ENCODE measurements at places on chromosomes 1 and 21.

- no peak for DNase-seq
Observed at GRCh38 chr1:100747771-100748170, 28.2 kb downstream of the VCAM1 start.

GRCh38 chr1:2234762-2235113 is 6.6 kb downstream of the SKI start:
- DNase-seq, result no peak

- no peak for DNase-seq
Observed at GRCh38 chr1:74523873-74524480, 11.6 kb upstream of the LRRC53 start.

GRCh38 chr1:246092136-246092535 is 414.9 kb downstream of the SMYD3 start:
- DNase-seq, result no peak

DNA sequence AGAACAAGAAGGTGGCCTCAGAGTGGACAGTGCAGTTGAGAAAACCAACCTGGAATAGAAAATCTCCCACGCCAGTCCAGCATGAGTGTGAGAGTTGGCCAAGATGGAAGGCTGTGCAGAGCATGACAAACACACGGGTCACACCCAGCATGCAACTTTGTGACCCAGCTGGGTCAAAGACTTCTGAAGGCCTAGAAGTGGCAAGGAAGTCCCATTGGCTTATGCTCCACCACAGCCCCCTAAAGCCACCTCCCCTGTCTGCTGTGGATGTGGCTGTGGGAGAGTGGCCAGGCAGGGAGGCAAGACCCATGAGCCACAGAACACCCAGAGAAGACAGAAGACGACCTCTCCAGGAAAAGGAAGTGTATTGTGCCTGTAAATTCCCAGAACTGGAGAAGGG is 13.6 kb downstream of the BATF3 start:
- no peak for DNase-seq

- DNase-seq, result no peak
Observed at GRCh38 chr1:25110036-25110435, 122.3 kb downstream of the SYF2 start.

DNA sequence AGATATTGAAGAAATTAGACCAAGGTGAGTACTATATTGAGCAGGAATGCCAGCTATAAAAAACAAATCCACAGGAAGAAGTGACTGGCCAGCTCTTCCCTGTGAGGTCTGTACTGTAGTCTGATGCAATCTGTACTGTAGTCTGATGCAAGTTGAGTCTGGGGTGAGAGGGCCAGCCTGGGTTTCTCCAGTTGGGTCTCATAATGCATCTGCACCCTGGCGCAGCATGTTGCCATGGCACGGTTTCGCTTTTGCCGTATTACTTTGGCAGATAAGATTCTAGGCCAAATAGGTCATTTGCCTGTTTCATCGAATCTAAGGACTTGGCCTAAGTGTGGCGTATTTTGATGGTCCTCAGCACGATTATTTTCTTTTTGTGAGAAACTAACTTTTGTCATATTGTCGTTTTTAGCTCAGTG is 24.4 kb upstream of the PGD start:
- DNase-seq, result no peak

- no peak for DNase-seq
Observed at GRCh38 chr1:38488162-38488898, 371.2 kb downstream of the RRAGC start.

DNA sequence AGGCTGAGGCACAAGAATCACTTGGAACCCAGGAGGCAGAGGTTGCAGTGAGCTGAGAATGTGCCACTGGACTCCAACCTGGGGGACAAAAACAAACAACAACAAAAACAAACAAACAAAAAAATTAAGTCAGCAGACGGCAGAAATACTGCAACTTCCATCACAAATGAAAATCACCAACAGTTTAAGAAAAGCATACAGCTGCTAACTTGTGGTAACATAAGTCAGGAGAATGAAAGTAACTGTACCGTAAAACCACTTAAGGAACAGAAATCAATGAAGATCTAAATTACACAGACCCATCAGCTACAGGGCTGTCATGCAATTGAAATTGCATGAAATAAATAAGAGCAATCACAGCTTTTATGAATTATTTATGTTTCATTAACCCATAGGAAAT is 25.0 kb downstream of the MCOLN2 start:
- DNase-seq, result no peak

DNA sequence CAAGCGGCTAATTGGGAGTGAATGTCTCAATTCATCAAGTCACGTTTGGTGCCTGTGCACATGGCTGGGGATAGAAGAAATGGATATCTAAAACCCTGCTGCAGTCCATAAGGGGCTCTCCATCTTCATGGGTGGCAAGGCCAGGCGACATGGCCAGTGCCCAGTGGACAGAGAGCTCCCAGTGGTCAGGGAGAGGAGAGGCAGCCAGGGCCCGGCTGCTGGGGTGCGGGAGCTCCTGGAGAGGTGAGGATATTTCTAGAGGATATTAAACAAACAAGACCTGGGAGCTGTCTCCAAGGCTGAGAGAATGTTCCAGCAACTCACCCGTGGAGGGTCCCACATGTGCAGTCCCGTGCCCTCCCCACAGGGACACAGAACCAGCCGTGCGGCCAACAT is 368.8 kb upstream of the C1orf174 start:
- no peak for DNase-seq

DNA sequence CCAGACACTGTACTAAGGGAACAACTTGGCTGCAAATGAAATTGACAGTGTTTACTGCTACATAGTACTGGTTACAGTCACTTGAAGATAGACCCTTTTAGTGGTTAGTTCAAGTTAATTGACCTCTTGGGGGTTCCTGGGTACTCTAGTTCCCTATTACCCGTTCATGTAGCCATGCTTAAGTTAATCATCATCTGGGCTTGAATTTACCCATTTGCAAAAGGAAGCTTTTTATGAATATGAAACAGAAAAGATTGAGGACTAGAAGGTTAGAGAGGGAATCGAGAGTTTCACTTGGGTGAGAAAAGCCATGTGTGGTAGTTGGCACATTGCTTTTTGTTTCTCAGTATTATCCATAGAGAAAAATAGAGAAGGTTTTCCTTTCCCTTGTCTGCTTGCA is 2.7 kb downstream of the MIA3 start:
- DNase-seq, result no peak

- DNase-seq, result no peak
Observed at GRCh38 chr1:174391716-174392115, 56.0 kb upstream of the GPR52 start.

GRCh38 chr1:206774093-206774492 is 1.8 kb upstream of the IL10 start:
- no peak for DNase-seq

DNA sequence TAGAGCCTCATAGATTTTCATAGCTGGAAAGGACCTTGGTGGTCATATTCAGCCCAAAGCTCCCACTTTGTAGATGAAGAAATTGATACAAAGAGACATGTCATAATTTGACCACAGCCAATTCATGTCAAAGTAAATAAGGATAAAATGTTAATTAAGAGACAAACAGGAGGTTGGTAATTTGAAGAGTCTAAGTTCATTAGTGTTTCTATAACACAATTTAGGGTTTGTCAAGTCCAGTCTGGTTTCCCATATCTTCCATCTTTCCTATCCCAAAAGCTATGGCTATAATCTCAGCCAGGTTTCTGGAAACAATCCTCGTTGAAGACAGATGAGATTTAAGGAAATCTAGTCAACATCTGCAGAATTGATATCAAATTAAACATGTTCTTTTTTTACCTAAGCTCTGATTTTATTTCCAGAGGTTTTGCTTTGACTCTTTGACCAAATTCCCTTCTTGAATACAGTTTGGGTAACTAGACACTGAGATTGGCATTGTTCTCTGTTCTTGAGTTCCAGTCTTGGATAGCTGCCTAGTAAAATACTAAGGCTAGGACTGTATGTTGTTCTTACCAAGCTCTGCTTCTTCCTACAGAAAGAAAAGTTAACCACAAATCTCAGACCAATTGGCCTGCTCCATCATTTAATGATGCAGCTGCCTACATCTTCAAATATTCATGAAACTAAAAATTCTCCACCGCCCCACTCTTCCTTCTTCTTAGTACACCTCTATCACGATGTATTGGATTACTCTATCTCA is 62.0 kb downstream of the SLC44A5 start:
- DNase-seq, result no peak

DNA sequence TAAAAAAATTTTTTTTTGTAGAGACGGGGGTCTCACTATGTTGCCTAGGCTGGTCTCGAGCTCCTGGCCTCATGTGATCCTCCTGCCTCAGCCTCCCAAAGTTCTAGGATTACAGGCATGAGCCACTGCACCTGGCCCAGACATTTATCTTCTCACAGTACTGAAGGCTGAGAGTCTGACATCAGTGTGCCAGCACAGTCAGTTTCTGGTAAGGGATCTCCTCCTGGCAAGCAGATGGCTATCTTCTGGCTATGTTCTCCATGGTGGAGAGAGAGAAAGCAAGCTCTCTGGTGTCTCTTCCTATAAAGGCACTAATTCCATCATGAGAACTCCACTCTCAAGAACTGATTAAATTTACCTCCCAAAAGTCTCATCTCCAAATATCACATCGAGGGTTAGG is 57.8 kb upstream of the C1orf185 start:
- DNase-seq, result no peak

DNA sequence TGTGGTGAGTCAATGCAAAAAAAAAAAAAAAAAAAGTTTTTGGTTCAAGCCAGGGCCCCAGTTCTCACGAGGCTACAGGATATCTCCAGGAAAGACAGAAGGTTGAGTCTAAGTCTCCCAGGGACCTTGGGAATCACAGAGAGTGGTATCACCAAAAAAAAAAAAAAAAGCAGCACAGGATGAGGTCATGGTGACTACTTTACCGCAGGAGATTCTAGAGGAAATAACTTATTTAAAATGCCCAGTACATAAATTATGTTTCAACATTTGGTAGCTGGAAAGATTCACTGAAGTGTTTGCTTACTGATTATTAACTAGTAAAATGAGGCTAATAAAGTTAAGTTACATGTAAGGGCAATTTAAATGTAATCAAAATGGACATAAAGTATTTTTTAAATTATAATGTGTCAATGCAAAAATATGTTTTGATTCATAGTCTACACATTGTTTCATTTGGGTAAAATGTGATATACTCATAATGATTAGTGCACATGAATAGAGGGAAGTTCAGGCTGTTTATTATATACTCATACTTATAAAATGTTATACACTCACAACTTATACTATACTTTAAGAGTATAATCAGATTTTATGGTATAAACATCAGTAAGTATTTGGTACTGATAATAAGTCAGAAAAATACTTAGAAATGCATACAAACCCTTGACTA is 84.1 kb downstream of the PLPPR5 start:
- DNase-seq, result no peak

GRCh38 chr1:193937308-193937707 is 750.9 kb upstream of the B3GALT2 start:
- no peak for DNase-seq

All from stimulated activated CD4-positive, alpha-beta T cell treated with anti-CD3 and anti-CD28 coated beads, Interleukin-15, amount 100 ng/mL, for 48 hours (primary cell).